Ecto neural progenitor cell (in vitro differentiated cells): ENCODE measurements at places on chromosomes 6 and 20.

- DNase-seq, result no peak
Measured at GRCh38 chr6:169328112-169328801, 74.6 kb upstream of the THBS2 start.

- DNase-seq, result no peak
Measured at GRCh38 chr6:110617057-110617456, 140.6 kb upstream of the SLC22A16 start.

DNA sequence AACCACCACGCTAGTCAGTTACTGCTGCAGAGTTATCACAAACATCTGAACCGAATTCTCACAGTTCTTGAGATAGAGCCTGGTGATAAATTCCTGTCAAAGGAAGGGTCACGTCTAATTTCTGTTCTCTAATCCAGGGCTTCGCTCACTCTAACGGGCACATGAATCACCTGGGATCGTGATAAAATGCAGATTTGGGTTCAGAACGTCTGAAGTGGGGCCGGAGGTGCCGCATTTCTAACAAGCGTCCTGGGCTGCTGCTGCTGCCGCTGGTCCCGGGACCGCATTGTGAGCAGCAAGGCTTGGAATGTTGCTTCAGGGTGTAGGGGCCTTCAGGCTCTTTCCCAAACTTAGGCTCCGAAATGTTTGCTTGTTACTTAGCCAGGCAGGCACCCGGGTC lies 264.1 kb downstream of the CDC5L start:
- DNase-seq, result peak; percentile 61

DNA sequence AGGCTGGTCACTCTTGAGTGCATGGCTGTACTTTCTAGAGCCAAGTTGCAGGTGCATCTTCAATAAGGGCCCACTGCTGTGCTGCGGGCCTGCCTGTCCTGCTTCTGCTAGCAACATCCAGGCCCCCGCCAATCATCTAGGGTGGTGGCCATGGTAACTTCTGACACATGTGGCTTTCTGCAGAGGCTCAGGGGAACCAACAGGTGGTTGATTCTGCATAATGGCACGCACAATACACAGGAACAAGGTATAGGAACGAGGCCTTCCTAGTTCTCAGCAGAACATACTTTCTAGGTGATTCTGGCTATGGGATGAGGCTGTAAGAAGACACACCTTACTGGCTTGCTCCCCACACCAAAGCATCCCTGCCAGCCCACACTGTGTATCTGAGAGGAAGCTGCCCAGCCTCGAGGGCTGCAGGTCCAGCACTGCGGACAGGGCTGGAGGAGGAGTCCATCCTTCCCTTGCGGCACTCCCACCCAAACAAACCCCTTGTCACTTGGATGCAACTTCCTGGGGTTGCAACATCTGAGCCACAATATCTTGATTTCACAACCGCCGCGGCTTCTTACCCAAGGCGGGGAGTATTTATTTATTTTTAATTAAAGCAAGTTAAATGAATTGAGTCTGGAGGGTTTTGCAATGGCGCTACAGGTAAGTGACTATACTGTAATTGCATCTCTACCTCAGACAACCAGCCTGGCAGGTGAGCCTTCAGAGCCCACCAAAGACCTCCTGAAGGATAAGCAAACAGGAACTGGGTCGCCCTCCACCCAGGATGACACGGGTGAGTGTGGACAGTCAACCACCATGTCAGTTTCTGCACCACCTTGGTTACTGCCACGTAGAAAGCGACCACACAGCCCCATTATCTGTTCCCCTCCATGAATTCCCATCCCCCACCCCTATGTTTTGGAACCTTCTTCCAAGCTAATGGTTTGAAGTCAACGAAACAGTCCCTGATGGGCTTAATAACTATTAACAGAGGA lies 49.6 kb downstream of the SULF2 start:
- DNase-seq, result no peak
